SW 1271 (cell line): ENCODE measurements at places on chromosomes 4 and X.

DNA sequence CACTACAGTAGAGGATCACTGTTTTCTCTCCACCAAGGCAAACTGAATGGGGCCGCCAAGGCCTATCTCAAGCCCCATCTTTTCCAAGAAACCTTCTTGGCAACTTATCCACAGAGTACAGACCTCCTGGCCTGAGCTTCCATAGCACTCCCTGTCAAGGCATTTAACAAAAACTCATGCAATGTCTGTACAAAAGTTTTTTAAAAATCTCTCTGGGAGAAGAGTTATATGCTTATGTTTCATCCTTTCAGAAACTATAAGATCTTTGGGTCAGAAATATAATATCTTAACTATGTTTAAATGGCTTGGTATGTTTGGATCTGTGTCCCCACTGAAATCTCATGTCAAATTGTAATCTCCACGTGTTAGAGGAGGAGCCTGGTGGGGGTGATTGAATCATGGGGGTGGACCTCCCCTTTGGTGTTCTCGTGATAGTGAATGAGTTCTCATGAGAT, 13.6 kb downstream of the ADAMTS3 start:
- DNase-seq = no peak

DNA sequence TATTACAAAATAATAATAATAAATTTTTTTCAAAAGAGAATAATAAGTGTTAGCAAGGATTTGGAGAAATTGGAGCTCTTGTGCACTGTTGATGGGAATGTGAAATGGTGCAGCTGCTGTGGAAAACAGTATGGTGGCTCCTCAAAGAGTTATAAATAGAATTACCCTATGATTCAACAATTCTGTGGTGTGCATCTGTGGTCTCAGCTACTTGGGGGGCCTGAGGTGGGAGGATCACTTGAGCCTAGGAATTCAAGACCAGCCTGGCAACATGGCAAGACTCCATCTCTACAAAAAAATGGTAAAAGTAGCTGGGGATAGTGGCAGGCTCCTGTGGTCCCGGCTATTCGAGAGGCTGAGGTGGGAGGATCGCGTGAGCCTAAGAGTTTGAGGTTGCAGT, 19.6 kb downstream of the MND1 start:
- no peak for DNase-seq

DNA sequence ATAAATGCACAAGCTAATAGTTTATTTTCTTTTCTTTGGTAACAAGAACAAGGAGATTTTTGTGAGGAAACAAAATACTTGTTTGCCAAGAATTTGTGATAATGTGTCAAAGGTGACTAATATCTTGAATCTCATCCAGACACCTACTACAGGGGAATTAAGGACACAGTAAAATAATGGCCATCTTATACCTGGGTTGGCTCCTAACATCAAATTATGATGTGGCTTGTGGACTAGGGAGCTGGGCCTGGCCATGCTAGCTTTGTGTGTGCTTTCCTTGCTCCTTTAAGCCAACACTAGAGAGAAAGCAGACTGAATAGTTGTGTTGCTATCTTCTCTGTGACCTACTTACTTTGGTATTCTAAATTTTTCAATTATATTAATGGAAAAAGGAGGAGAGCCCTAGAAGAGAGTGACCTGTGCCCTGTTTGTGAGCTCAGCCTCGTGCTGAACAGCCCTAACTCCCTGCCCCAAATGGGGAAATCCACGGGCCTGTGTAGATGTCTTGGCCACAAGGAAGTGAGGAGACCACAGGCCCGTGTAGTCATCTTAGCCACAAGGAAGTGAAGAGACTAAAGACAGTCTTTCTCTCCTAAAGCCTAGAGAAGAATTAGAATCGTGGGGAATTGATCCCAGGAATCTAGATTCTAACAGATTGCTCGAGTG, 23.3 kb downstream of the ARHGAP24 start:
- no peak for DNase-seq

GRCh38 chr4:82947498-82947897, 47.0 kb downstream of the THAP9 start:
- DNase-seq = no peak

DNA sequence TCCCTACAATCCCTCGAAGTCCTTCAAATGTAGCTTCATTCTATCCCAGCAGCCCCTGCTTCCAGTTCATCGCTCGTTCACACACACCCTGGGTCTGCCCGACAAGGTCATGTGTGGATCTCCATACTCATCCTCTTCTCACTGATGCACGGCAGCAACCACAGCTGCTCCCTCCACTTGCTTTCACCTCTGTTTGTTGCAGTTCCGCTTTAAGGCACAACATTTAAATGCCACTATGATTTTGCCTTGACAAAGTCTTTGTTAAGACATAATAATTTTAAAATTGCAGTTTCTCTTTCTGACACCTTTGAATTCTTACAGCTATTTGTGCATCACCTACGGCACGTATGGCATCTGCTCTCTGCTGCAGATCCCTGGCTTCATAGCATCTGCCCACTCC, 1.8 kb downstream of the ODAPH start:
- no peak for DNase-seq

DNA sequence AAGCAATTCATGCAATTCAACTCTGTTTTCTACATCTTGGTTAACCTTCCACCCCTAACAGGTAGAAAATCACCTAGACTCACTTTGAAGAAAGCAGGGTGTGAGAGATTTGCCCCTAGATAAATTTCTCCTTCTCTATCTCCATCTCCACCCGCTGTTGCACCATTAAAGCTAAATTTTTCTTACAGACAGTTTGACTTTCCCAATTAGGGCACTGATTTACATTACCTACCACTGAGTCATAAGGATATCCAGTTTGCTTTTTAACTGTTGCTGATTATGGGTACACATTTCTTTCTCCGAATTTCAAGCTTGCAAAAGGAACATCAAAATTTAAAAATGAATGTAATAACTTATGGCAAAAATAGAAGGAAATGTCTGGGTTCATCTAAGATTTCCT, 13.0 kb downstream of the SLC7A11 start:
- no peak for DNase-seq
